Aorta (tissue), 5 donors: ENCODE measurements at places on chromosomes 13 and 19. TPM values are rescaled to one million over a fixed set of nuclear protein-coding genes. Genes with fewer than 3 reads are reported as not detected.

DNA sequence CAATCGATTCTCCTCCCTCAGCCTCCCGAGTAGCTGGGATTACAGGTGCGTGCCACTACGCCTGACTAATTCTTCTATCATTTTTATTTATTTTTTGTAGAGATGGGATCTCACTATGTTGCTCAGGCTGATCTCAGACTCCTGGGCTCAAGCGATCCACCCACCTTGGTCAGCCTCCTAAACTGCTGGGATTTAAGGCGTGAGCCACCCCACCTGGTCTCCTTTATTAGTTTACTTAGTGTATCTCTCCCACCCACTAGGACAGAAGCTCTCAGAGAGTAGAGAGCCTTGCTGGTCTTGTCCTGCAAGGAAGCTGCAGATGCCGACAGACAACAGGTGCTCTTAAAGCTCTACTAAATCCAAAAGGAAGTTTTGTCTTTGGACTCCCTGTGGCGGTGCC is 2.5 kb upstream of the LRRC8E start:
- H3K27me3 ChIP-seq = no peaks in the 10 kb centered on the region
- no peak overlapping the region for H3K27ac ChIP-seq
- H3K4me3 ChIP-seq = no peak overlapping the region
- no peaks in the 10 kb centered on the region for H3K36me3 ChIP-seq
- H3K4me1 ChIP-seq = no peaks in the 10 kb centered on the region

DNA sequence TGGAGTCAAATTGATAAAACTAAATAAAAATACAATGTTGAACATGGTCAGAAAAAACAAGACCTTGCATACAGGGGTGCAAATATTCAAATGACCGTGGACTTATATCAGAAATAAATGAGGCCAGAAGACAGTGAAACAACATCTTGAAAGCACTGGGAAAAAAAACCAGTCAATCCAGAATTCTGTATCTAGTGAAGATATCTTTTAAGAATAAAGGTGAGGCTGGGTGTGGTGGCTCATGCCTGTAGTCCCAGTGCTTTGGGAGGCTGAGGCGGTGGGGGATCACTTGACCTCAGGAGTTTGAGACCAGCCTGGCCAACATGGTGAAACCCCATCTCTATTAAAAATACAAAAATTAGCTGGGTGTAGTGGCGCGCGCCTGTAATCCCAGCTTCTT is 15.2 kb upstream of the CEBPA start:
- H3K27ac ChIP-seq = no peak overlapping the region
- H3K36me3 ChIP-seq = no peaks in the 10 kb centered on the region
- H3K4me1 ChIP-seq = no peaks in the 10 kb centered on the region
- DNase-seq = no peak

DNA sequence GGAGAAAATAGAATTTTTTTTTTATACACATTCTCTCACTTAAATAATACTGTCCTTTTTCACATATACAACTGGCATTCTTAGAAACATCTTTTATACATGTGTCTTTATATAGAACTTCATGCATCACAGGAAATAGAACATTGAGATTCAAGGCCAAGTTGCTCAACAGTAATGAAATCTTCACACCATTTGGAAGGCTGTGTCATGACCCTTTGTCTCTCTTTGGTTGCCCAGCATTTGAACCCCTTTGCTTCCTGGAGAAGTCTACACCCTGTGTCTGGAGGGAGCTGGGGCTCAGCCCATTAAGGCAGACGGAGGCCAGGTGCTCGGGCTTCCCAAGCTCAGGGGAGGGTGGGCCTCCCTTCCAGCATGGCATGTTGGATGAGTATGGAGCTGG is 41.1 kb downstream of the B3GLCT start:
- no peak for DNase-seq
- no peak overlapping the region for H3K27ac ChIP-seq
- no peak overlapping the region for H3K4me3 ChIP-seq
- no peaks in the 10 kb centered on the region for H3K36me3 ChIP-seq
- H3K4me1 ChIP-seq = no peaks in the 10 kb centered on the region

DNA sequence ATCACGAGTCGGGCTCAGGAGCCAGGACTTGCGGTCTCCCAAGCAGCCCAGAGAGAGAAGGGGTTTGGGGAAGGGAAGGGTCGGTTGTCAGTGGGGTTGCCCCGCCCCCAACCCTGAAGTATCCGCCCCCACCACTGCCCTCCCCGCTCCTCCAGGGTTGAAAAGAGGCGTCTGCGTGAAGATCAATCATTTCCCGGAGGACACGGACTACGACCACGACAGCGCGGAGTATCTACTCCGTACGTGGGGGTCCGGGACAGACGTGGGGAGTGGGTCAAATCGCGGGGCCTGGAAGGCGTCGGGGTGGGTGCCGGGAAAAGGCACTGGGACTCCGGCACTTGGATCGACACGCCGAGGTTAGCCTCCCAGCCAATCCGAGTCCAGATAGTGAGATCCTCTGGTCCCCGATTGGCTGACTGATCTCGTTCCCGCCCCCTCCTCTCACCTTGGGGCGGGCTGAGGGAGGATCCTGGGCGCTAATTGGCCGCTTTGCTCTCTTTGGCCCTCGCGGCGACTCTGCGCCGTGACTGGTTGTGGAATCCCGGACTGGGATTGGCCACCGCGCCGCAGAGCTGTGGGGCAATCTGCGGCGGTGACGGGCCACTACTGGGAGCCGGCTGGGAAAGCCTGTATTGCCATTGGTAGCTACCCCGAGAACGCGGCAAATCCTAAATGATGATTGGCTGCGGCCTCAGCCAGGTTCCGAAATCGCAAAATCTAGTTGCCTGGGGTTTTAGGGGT is 13.3 kb upstream of the CACNG6 start:
- H3K36me3 ChIP-seq = no peaks in the 10 kb centered on the region
- H3K4me1 ChIP-seq = no peaks in the 10 kb centered on the region
- DNase-seq = peak; percentile 85
- H3K27me3 ChIP-seq = no peaks in the 10 kb centered on the region
- H3K27ac ChIP-seq = no peak overlapping the region
- H3K4me3 ChIP-seq = peak overlapping the region; percentile 4

DNA sequence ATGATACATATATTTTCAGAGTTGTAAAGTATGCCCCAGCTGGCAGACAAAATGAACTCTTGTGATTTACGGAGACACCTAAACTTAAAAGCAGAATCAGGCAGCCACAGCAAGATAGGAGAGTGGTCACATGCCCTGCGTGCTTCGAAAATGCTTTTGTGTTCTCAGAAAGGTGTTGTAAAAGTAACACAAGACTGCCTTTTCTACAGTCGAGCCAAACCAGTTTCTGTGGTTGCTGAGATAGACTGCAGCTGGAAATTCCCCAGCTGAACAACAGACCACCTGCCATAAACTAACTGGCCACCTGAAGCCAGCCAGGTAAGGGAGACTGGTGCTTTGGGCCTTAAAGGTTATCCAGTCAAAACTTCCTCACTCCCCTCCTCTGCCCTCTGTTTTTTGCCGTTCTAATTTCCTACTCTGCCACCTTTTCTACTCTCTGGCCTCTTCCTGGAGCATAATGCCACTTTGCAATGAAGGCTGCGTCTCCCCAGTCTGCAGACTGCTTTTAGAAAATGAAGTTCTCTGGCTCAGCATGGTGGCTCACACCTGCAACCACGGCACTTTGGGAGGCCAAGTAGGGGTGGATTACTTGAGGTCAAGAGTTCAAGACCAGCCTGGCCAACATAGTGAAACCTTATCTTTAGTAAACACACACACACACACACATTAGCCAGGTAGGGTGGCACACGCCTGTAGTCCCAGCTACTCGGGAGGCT is 381.2 kb upstream of the SLITRK1 start:
- no peak for DNase-seq
- no peaks in the 10 kb centered on the region for H3K4me1 ChIP-seq
- H3K4me3 ChIP-seq = no peak overlapping the region
- no peaks in the 10 kb centered on the region for H3K27me3 ChIP-seq
- no peak overlapping the region for H3K27ac ChIP-seq
- H3K36me3 ChIP-seq = no peaks in the 10 kb centered on the region

DNA sequence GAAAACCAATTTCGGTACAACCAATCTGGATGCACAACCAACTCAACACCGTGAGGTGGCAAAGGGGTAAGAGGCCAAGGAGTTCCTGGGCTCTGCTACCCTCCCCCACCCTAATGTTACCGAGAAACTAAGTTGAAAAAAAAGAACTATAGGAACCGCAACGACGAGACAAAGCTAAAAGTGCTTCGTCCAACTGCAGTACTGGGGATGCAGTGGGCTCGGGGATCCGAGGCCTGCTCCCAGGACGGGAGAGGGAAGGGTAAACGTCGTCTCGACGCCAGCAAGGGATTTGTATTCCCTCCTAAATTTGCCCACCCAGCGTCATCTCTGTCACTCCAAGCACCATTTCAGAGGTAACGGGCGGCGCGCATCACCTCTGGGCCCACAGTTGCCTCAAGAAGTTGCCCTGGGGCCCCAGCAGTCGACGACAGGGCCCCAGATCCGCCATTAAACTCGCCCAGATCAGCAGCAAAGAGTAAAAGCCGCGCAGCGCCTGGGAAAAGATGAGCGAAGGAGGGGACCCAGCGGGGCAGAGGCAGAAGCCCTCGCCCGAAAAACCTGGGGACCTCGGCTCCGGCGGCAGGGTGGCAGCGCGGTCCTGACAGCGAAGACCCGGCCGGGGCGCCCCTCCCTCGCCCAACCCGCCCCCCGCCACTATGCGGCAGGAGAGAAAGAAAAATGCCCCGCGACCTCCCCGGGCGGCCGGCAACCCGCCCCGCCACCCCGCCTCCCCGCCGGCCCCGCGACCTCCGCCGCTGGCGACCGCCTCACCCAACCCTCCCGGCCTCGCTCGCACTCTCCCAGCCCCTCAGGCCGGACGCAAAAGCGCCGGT is 752 bp downstream of the ZMYM5 start:
- H3K4me1 ChIP-seq = peaks cover 2% of the 10 kb centered on the region
- no peaks in the 10 kb centered on the region for H3K27me3 ChIP-seq
- peak overlapping the region; percentile 32 for H3K27ac ChIP-seq
- no peaks in the 10 kb centered on the region for H3K36me3 ChIP-seq

DNA sequence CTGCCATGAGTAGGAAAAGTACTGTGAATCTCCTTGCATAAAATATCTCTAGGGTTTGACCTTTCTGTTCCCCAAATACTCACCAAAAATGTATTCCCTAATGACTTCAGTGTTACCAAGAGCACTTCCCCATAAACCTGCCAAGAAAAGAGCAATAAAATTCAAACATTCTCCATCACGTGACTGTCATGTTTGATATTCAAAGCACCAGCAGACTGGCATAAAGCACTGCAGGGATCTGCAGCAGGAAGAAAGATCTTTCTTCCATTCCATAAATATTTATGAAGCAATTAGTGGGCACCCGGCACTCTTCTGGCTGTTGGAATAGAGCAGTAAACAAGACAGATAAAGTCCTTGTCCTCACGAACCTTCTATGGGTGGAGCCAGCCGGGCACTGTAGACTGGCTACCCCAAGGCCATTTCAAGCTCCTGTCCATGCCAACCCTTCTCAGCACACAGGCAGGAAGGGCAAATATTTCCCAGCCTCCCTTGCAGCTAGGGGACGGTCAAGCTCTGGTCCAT is 20.3 kb downstream of the PLA2G4C start:
- H3K27me3 ChIP-seq = peaks cover 1% of the 10 kb centered on the region
- DNase-seq = no peak
- H3K4me3 ChIP-seq = no peak overlapping the region
- no peak overlapping the region for H3K27ac ChIP-seq
- peaks cover 18% of the 10 kb centered on the region for H3K36me3 ChIP-seq
- H3K4me1 ChIP-seq = no peaks in the 10 kb centered on the region

DNA sequence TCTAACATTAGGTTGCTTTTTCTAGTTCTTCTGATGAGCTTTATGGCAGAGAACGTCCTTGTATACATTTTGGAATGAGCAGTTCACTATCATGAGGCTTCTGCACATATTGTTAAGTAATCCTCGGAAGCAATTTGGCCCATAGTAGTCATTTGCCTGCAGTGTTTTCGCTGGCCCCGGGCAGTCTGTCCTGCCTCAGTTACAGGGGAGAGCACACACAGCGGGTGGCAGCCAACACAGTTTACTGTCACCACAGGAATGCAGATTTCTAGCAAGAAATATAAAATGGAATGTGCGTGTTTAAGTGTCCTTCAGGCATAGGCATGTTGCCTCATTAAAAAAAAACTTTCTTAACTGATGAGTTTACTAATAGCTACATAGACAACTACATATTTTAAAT is 71.5 kb upstream of the GJB6 start:
- H3K4me3 ChIP-seq = no peak overlapping the region
- no peak overlapping the region for H3K27ac ChIP-seq
- H3K27me3 ChIP-seq = no peaks in the 10 kb centered on the region
- DNase-seq = no peak
- no peaks in the 10 kb centered on the region for H3K36me3 ChIP-seq
- no peaks in the 10 kb centered on the region for H3K4me1 ChIP-seq

DNA sequence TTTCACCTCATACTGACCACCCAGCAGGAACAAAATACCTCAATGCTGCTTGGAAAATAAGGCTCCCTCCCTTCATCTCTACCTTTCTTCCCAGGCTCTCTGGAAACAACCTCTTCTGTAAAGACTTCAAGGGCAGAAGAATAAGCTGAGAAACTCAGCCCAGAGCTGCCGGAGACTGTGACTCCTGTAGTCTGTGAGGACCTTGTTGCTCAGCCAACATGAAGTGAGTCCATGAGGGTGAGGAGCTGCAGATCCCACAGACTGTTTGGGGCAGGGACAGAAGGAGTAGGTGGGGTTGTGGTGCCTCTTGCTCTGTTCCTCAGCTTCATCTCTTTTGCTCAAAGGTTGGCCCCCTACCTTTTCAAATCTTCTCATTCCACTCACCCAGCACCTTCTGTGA is 7.8 kb downstream of the LILRA5 start:
- peaks cover 2% of the 10 kb centered on the region for H3K27me3 ChIP-seq
- no peaks in the 10 kb centered on the region for H3K4me1 ChIP-seq
- no peak overlapping the region for H3K27ac ChIP-seq
- H3K36me3 ChIP-seq = no peaks in the 10 kb centered on the region

DNA sequence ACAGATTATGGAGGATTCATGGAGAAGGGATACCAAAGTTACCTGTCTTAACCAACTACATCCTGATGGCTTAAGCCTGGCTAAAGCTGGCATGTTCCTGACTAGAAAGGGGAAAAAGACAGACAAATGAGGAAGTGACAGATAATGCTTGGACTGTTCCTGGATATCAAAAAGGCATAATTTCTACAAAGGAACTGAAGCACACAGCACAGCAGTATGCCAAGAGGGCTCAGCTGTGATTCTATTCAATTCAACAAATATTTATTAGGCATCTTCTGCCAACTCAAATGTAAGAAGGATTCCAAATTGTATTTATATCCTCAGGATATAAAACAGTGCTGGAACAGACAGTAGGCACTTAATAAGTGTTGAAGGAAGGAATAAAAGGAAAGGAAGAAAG is 59.5 kb downstream of the KLF12 start:
- peaks cover 4% of the 10 kb centered on the region for H3K4me1 ChIP-seq
- H3K36me3 ChIP-seq = no peaks in the 10 kb centered on the region
- H3K27me3 ChIP-seq = no peaks in the 10 kb centered on the region
- DNase-seq = no peak
- H3K27ac ChIP-seq = no peak overlapping the region

Gene ERCC1
- 69.9 TPM for total RNA-seq

Gene EHD2
- 189 TPM for total RNA-seq

Gene TEX30
- 7.5 TPM for total RNA-seq

Gene MRPS12
- 14.3 TPM for total RNA-seq

Gene SMIM44
- not detected for total RNA-seq

Gene GSX1
- not detected for total RNA-seq

Gene CGB3
- total RNA-seq = not detected
